GM06990 (cell line): ENCODE measurements at places on chromosomes 1 and 21.

DNA sequence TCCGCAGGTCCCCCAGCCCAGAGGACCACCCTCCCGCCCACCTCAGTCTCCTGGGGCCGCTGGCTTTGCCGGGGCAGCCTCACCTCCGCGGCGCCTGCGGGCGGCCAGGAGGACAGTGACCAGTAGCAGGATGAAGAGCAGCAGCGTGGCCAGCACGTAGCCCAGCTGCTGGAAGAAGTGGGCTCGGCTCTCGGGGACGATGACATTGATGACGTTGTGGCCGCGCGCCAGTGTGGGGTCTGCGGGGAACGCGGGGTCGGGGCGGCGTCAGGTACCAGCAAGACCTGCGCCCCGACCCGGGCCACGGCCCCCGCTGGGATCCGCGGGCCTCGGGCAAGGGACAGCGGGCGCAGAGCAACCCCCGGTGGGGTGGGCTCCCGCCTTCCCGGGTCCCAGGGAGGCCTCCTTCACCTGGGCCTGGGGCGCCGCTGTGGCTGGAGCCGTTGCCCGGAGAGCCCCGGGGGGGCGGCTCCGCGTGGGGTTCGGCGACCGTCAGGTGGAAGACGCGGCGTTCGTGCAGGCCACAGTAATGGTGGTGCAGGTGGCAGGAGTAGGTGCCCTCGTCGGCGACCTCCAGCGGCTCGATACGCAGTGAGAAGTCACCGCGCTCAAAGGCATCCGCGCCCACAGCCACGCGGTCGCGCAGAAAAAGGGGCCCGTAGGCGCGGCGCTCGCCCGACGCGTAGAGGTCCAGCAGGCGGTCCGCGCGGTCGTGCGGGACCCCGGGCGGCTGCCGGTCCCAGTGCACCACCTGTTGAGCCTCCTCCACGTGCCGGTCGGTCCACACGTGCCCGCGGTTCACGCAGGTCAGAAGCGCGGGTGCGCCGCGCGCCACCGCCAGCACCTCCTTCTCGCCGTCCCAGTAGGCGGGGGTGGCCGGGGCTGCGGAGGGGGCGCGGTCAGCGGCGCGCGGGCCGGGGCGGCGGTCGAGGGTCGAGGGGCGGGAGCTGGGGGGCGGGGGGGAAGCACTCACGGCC is 3.8 kb downstream of the MXRA8 start:
- DNase-seq = no peak

DNA sequence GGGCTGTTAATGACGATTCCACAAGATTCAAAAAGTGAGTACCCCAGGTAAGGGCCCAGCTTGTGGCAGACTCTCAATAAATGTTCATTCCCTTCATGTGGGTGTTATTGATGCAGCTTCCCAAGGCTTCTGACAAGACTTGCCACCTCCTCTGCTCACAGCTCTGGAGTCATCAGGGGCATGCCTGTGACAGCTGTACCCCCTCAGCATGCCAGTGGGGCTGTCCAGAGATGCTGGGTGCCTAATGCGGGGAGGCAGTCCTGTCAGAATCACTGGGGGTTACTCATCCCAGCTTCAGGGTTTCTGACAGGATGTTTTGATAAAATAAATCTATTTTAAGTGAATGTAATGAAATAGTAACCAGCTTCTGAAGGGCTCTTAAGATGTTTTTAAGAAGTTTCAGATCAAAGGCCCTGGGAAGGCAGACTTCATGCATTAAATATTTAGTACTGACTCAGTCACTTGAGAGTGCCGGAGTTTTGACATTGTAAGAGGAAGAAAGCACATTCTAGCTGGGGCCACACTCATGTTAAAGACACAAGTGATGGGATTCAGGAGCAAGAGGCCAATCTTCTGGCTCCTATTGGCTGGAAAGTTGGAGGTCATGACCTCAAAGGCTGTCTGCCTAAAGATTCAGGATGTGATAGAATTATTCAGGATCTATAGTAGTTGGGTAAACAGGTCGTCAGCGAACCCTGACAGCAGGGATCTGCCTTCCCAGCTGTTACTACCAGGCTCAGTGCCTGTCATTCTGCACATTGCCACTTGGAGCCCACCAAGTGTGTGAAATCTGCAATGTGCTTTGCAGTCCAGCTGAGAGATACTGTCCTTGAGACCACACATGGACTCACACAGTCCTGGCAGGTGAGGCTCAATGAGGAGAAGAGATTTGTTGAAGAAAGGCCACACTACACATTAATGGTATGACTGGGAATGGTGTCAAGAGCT is 239.6 kb upstream of the BEND5 start:
- DNase-seq = no peak

DNA sequence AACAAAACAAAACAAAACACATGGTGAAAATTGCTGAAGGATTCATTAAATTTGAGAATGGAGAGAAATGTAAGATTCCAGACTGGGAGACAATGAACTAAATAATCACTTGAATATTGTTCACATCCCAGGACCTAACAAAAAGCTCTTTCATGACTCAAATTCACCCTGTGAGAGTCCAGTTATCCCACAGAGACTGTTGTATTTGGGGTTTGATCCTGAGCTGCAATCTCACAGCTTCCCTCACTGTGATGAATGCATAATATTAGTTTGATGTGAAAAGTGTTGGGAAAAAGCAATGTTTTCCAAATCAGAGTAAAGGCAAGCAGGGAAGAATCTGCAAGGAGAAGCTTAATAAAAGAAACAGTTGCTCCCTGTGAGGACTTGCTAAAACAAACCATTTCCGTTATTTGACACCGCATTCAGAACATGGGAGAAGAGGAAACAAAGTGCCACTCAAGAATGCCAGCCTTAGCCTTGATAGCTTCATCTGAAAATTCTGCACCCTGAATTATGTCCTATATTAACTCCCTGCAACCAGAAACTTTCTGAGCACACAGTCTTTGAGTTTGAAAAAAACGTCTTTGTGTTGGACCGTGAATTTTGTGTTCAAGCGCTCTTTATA is 208.8 kb downstream of the DAB1 start:
- DNase-seq = no peak

DNA sequence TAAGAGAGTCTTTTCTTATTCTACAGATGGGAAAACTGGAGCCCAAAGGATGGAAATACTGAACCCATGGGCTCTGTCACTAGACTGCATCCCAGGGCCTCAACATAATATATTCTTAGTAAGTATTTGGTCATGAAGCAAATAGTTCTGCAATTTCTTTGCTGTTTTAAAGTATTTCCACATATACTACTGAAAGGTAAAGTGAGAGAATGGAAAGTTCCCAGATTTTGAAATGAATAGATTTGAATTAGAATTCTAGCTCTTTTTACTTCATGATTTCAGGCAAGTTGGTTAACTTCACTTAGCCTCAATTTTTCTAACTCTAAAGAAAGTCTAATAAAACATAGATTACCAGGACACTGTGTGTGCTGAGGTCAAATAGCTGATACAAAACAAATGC is 95.6 kb upstream of the FGGY start:
- no peak for DNase-seq

GRCh38 chr1:117615474-117615873 is 9.6 kb downstream of the TENT5C start:
- no peak for DNase-seq

- DNase-seq = no peak
Measured at GRCh38 chr1:94358630-94359599, 59.3 kb upstream of the ABCD3 start.

GRCh38 chr1:112704934-112705627 is 1.8 kb downstream of the RHOC start:
- DNase-seq = peak; percentile 75

- no peak for DNase-seq
Measured at GRCh38 chr1:233834609-233835008, 69.9 kb upstream of the SLC35F3 start.

GRCh38 chr1:107933736-107934135 is 31.2 kb downstream of the VAV3 start:
- DNase-seq = no peak

GRCh38 chr1:190480231-190480630 is 2.6 kb upstream of the BRINP3 start:
- DNase-seq = no peak

GRCh38 chr1:244318512-244318911 is 133.2 kb downstream of the ADSS2 start:
- DNase-seq = no peak

GRCh38 chr1:11285883-11286734 is 13.1 kb downstream of the UBIAD1 start:
- no peak for DNase-seq

DNA sequence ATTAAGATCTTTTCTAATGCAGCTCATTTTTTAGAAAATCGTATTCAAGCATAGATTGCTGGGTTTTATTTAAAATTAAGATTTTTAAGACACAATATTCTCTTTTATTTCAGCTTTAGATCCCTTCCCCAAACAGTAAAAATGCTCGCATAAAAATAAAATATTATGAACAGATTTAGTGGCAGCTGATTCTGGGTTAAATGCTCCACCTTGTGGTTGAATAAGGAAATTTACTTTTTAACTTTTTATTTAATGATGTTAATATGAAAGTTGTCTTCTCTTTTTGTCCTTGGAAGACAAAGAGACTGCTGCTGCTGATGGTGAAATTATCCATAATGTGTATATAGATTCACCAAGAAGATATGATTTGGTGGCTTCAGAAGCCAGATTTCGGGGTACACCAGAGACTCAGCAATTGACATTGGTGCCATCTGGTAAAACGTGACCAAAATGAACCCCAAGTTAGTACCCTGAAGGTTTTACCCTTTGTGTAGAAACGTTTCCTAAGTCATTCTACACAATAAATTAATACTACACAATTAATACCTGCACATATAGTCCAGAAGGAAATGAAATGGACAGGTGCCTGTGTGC is 128.0 kb downstream of the ADAMTS1 start:
- DNase-seq = no peak

GRCh38 chr1:162242804-162243203 is 133.8 kb downstream of the SPATA46 start:
- no peak for DNase-seq

DNA sequence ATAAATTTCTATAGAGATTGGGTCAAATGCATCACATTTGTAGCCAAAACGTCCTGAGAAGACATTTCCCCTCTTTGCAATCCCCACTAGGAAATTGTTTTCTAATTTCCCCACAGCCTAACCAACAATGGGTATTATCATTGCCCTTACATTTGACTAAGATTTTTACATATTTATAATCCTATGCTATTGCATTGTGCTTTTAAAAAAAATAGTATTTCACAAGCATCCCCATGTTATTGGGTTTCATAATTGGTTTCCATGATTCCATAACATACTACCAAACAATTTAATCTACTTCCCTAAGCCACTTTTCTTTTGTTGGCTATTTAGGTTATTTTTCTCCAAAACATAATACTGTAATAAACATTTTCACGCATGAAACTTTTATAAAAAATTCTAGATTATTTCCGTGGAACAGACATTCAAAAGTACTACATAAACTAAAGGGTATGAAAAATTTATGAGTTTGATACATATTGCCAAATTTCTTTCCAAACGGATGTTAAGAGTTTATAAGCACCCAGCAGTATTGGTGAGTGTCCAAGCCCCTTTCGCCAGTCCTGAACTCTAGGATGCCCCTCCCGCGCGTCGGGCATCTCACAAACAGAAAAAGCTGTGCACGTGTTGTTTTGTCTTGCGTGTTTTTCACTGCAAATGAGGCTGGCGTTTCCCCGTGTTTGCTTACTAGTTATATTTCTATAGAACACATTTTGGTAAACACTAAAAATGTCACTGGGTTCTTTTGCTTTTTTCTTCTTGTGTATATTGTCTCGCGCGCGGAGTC is 2.0 kb upstream of the LHX4 start:
- no peak for DNase-seq

- no peak for DNase-seq
Measured at GRCh38 chr21:16454399-16454798, 724.6 kb downstream of the USP25 start.

- no peak for DNase-seq
Measured at GRCh38 chr1:209364716-209365115, 218.8 kb upstream of the CAMK1G start.

DNA sequence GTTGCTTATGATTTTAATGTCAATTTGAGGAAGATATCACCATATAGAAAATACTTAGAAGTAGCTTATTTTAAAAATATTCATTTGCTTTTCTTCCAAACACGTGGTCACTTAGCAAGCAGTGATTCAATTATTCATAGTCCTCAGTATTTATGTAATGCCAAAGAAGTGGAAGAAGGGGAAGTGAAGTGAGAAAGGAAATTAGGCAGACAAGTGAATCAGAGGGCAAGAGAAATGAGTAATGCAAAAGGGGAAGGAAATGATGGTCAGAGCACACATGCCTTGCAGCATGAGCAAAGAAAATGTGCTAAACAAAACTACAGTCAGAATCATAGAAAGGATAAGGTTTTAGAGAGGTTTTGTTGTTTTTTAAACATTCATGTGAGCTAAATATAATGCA is 31.8 kb downstream of the SDCCAG8 start:
- DNase-seq = peak; percentile 57

DNA sequence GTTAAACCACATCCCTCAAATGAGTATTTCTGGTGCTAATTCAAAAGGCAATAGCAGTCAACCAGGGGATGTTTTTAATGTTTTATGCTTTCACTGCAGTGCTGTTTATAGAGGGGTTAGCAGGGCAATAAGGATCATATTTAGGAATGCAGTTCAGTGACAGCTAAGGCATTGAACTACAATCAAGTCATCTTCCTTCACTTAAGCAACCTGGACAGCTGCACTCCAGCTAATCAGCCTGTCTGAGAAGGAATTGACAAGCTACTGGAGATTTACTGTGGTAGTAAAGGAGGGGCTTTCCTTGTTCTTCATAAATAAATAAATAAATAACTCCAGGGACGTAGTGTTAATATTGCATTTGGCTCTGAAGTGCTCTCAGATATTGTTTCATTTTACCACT is 93.9 kb downstream of the DAB1 start:
- DNase-seq = no peak

GRCh38 chr1:156140879-156141707 is 12.3 kb upstream of the SEMA4A start:
- no peak for DNase-seq

DNA sequence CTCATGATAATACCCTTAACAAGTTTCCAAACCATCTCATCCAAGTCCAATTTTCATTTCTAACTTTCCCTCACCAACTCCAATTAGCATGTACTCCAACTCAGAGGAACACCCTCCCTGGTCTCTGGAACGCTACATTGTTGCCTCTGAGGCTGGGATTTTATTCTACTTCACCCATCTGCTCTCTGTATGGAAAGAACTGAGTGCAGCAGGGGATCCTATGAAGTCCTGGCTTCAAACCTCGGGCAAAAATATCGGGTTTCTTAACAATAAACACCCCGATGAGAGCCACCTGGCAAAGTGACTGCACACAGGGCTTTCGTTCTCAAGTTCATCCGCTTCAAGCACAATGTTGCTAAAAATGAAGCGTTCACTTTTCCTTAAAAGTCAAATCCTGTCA is 99.6 kb downstream of the CRB1 start:
- no peak for DNase-seq

GRCh38 chr1:183470147-183470960 is 1.9 kb upstream of the SMG7 start:
- peak; percentile 88 for DNase-seq

DNA sequence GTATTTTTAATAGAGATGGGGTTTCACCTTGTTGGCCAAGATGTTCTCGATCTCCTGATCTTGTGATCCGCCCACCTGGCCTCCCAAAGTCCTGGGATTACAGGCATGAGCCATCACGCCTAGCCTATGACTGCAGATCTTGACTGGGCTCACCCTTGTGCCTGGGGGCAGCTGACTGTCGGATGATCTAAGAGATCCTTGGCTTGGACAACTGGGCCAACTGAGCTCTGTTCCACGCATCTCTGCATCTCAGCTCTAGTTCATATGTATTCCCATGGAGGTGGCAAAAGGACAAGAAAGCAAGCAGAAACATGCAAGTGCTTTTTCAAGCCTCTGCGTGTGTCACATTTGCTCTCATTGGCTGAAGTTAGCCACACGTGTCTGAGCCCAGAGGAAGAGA is 75.8 kb upstream of the SELENON start:
- DNase-seq = no peak

GRCh38 chr1:244336232-244336899 is 115.3 kb downstream of the ADSS2 start:
- DNase-seq = no peak
